ENCODE measurements at places on chromosomes 6 and 20.
A peak's percentile ranks its signal among the peaks of the same experiment; 100 is the strongest.

GRCh38 chr20:3652221-3652620, 11.0 kb downstream of the GFRA4 start:
- no peak for DNase-seq

GRCh38 chr20:37526238-37526838, 1.3 kb downstream of the BLCAP start:
- DNase-seq: no peak

GRCh38 chr6:90669420-90669819, 82.5 kb upstream of the MAP3K7 start:
- no peak for DNase-seq

DNA sequence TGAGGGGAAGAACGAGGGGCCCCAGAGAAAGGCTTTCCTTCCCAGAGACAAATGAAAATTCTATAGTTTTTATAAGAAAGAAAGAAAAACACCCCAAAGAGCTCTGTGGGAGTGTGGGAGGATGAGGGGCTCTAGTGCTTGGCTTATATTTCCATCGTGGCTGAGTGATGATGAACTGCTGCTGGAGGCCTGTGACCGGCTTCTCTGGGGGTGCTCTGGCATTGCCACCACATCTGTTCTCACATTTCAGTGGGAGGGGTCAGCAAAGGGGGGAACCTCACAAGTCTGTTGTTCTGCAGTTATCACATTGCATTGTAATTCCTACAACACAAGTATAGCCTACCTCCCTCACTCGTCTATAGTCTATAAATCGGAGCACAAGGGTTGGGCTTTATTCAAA, 67.6 kb upstream of the BACH2 start:
- DNase-seq: no peak

- DNase-seq: peak; percentile 5
Observed at GRCh38 chr6:141077355-141078333, 1055.1 kb upstream of the GJE1 start.

DNA sequence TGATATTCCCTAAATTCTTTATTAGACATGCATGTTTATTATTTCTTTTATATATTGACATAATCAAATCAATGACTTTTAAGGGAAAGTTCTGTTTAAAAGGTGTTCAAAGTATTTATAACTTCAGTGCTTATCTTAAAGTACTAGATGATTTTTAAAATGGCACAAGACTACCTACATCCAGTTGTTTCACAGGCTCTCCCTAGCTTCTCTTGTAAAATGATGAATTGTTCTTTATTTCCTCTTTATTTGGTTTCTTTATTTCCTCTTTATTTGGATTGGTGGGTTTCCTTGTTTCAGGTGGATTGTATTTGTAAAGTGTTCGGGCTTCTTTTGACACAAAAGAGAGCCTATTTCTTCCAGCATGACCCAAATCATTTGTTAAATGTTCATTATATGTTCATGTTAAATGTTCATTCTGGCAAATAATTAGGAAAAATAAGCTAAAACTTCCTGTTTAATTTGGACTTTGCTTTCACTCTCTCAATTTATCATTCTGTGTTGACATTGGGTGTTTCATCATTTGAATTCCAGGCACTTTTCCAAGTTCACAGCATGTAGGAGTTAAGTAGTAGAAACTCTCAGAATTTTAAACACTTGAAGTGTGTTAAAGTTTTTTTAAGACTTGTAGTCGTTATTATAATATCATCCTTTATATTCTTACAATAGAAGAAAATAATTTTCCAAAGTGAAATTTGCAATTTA, 24.6 kb downstream of the MLIP start:
- DNase-seq: no peak

DNA sequence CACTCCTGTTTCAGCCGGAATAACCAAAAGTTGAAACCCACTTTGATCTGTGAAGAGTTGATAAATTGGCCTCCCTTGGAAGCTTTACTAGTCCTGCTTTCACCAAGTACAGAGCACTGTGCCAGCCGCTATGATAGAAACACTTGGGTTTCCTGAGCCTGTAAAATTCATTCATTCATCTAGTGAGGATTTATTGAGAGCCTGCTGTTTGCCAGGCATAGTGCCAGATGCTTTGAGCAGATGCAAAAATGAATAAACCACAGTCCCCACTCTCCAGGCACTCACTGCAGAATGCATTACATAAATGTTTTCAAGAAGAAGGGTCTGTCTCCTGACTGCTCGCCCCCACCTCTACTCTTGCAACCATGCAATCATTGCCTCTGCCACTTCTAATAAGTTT, 25.3 kb upstream of the TMEM217 start:
- DNase-seq: no peak

GRCh38 chr20:41044409-41045062, 15.9 kb downstream of the TOP1 start:
- no peak for DNase-seq

- peak; percentile 37 for DNase-seq
Observed at GRCh38 chr6:87210979-87211378, 55.6 kb downstream of the ZNF292 start.

DNA sequence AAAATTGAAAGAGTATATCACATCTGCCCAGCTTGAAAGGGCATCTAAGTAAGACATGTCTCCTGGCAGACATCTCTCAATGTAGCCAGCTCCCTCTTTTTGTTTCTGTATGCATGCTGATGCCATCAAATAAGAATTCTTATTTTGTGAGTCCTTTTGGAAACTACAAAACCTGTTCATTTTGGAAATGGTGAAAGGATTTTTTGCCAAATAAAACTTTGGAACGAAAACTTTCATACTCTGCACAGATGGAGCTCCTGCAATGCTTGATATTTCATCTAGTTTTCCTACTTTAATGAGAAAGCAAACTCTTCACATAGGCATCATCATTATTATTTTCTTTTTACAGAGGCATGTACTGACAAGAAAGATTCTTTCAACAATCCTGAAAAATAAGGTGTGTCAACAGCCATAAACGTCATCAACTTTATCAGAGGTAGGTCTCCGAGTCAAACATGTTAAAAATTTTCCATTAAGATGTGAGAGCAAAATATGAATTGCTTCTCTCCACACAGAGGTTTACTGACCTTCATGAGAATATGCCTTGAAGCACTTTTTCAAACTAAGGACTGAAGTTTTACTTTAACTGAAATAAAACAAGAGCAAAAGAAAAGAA, 26.2 kb upstream of the CMTR1 start:
- no peak for DNase-seq

DNA sequence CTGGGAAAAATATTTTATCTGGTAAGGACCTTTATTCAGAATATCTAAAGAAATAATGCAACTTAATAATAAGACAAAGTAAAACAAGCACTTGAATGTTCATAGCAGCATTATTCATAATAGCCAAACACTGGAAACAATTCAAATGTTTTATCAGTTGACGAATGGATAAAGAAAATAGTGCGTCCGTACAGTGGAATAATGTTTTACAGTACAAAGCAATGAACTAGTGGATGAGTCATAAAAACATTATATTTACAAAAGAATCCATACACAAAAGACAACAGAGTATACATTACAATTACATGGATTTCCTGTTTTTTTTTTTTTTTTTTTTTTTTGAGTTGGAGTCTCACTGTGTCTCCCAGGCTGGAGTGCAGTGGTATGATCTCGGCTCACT, 12.7 kb downstream of the SMAP1 start:
- no peak for DNase-seq

GRCh38 chr20:63652192-63652980, 838 bp downstream of the STMN3 start:
- DNase-seq: peak; percentile 34

DNA sequence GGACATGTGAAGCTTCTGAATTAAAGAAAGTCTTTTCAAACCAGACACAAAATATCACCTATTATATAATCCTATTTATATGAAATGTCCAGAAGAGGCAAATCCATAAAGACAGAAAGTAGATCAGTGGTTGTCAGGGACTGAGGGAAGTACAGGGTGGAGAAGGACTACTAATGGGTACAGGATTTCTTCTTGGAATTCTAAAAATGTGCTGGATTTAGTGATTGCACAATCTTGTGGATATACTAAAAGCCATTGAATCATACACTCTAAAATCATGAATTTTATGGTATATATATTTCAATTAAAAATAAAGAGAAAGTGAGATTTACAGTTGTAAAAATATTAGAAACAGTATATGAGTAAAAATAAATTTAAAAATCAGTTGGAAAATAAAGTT, 18.7 kb upstream of the MC3R start:
- DNase-seq: no peak

GRCh38 chr6:75345413-75345812, 60.8 kb upstream of the TMEM30A start:
- no peak for DNase-seq

DNA sequence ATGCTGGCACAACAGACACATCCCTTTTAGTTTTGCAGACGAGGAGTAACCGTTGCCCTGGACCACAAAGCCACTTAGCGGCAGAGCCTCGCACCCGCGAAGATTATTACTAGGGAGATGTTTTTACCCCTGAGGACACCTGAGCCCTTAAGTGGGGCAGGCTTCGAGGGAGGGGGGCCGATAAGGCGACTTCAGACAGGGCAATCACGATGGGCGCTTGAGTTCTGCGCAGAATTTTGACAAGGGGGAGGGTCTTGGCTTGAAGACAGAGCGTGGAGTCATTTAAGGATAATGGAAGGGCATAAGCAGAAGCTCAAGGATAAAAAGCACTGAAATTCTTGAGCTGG, 650 bp upstream of the TTK start:
- DNase-seq: peak; percentile 35

GRCh38 chr6:30915591-30915946, 1.5 kb downstream of the VARS2 start:
- no peak for DNase-seq

DNA sequence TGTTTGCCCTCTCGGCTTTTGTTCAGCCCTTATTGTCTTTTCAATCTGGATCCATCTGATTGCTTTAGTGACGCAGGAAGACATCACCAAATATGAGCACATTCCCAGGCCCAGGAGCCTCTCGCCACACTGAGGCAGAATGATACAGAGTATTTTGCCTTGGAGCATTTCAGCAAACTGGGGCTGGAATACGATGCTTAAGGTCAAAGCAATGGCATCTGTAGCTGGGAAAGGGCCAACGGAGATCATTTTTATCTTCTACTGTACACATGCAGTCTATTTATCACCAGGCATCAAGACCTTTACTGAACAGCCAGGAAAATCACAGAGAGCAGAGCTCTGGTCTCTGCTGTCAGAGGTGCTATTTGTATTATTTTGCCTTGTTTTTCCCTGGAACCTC, 655.3 kb downstream of the RNF144B start:
- DNase-seq: no peak

DNA sequence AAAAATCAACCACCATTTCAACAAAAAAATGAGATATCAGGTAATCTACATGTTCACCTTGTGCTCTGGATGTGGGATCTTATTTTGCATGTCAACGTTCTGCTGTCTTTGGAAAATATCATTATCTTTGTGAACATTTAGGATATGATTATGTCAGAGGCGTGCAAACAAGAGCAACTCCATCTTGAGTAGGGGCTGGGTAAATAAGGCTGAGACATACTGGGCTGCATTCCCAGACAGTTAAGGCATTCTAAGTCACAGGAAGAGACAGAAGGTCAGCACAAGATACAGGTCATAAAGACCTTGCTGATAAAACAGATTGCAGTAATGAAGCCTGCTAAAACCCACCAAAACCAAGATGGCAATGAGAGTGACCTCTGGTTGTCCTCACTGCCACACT, 28.8 kb upstream of the ZBTB24 start:
- no peak for DNase-seq

DNA sequence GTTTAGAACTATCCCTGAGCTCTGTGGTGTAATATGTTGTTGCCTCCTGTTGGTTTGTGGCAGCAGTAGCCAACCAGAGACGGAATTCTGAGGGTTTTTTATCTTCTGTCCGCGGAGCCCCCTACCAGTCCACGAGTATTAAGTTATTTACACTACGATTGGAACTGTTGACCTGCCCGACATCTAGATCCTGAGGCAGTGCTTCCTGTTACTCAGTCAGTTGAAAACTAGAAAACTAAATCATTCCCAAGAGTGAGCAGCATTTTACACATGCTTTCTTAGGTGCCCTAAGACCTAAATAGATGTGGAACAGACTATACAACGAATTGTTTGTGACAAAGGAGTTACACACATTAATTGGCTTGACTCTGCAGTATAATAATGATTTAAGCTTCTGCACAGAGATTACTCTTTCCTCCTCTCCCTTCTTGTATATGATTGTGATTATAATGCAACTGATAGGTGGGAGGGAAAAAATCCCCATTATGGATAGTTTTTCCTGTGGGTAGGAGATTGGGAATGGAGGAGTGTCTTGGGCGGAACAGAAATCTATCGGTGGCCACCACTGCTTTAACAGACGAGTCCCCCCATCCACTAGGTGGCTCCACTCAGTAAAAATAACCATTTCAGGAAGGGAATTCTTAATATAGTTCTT, 1.7 kb downstream of the LOC128125822 start:
- peak; percentile 49 for DNase-seq
